Lower leg skin (tissue), 4 donors: ENCODE measurements at places on chromosomes 2 and 18.

GRCh38 chr2:17076533-17076932 is 410.9 kb upstream of the CYRIA start:
- no peak for DNase-seq

GRCh38 chr2:119333360-119333759 is 33.3 kb downstream of the C2orf76 start:
- DNase-seq, result no peak

DNA sequence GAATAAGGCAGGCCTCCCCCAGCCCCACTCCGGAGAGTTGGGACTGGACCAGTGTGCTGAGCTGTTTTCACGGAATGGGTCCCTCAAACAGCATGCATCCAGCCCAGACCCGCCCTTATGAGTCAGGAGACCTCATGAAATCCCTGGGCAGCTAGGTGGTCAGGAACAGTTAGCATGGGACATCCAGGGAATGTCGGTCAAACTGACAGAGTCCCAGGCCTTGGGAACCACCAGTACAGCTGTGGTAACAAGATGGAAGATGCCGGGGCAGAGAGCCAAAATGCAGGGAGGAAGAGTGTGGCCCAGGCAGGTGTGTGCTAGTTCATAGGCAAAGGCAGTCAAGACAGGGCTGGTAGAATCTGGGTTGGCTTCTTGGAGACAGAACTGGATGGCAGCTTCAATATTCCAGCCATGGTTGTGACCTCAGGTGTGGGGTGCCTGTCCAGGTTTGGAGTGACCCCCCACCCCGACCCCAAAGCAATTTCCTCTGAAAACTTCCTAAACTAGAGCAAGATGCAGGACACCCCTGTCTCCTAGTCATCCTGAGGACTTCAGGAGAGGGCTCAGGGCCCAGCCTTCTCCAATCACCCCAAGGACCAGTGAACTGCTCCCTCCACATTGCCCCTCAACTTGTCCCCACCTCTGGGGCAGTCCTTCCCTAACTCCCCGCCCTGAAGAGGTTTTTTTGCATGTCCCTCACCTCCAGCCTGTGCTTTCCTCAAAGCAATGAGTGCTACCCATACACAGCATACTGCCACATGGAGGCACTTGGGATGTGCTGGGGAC is 46.5 kb downstream of the KCNIP3 start:
- DNase-seq, result no peak

DNA sequence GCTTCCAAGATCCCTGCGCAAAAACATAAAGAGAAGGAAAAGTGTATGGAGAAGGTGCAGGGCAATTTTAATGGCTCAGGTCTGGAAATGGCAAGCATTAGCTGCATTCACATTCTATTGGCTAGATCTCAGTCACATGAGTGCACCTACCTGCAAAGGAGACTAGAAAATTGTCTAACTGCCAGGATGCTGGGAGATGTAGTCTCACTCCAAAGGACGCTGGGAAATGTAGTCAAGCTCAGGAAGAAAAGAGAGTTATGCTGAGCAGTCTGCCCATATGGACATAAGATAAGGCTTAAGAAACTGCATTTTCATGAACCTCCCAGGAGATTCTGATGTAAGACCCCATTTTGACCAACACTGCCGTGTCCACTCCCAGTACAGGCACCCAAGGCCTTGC is 9.5 kb upstream of the KLHL29 start:
- DNase-seq, result no peak
